Stimulated activated CD8-positive, alpha-beta memory T cell treated with anti-CD3 and anti-CD28 coated beads, Interleukin-7, amount 100 ng/mL, for 1 hour (primary cell): ENCODE measurements at places on chromosomes 5 and 9.

DNA sequence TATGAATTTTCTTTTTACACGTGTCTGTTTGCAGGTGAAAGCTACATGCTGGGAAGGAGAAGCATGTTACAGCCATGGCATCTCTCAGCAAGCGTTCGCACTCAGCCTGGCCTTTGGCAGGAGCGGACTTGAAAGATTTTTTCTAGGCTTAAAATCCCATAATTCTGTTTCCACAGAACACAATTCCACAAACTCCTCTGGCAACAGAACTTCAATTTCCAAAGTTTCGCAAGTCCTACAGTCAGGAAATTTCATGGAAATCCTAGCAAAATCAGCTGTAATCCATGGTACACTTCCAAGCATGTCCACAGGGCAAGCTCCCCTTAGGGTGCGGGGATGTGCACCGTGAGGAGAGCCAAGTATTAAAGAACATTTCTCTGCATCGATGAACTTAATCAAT is 35.9 kb downstream of the SUB1 start:
- no peak for DNase-seq

- no peak for DNase-seq
These were observed 463.7 kb downstream of the DNAH5 start for GRCh38 chr5:13480834-13481233.

GRCh38 chr9:110015759-110016158 is 192.2 kb downstream of the C9orf152 start:
- DNase-seq, result no peak

DNA sequence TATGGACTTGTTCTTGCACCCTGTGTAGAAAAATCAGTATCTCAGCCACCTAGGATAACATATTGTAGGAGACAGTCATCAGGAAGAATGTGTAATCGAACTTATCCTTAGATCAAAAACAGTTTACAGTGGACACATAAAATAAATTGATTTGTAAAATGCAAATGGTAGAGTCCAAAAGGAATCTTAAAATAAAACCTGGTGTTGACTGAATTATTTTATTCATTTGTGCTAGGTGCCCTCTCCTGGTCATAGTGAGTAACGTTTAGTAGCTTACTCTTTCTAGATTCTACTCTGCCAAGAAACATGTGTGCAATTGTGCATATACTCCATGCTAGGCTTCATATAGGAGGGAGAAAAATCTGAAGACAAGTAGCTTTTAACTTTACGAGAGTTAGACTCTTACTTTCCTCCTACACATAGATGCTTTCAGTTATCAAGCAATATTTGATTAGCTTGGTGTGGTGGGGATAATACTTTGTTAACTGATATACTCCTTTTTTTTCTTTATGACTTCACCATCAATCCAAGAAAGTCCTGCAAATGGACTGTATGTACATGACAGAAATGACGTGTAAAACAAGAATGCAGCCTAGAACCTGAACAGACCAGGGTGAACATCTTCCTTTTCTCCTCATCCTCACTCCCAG is 23.7 kb upstream of the LOX start:
- no peak for DNase-seq

- DNase-seq, result no peak
These were observed 105.1 kb downstream of the CEMIP2 start for GRCh38 chr9:71663216-71663615.

DNA sequence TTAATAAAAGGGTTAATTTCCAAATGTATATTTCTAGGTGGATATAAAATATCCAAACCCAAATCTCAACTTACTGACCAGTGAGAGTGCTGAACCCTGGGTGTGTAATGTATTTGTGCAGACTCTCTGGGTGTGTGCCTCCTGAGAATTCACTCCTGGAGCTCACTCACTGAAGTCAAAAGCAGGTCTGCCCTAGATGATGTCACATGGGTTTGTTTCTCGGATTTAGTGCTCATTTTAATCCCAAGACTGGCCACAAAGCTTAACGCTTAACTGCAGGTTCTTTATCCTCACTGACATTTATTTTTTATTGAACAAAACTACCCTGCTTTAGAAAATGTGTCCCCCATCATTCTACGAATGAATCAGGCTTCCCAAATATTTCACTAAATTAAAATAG is 179.4 kb downstream of the PPP2R2B start:
- DNase-seq, result no peak

DNA sequence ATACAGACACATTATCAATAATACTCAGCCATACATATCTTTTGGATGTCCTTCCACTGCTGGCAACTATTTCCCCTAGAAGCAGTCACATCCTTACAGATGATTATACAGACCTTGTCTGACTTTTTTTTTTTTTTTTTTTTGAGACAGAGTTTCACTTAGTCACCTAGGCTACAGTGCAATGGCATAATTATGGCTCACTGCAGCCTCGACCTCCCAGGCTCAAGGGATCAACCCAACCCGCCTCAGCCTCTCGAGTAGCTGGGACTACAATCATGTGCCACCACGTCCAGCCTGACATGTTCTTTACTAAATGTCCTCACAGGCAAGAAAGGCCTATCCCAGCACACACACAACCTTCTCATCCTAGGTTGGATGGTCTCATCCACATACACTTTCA is 24.0 kb downstream of the NR6A1 start:
- DNase-seq, result no peak

GRCh38 chr5:52648726-52649125 is 139.0 kb upstream of the ITGA1 start:
- DNase-seq, result no peak

GRCh38 chr5:34563931-34564709 is 92.0 kb upstream of the RAI14 start:
- no peak for DNase-seq

DNA sequence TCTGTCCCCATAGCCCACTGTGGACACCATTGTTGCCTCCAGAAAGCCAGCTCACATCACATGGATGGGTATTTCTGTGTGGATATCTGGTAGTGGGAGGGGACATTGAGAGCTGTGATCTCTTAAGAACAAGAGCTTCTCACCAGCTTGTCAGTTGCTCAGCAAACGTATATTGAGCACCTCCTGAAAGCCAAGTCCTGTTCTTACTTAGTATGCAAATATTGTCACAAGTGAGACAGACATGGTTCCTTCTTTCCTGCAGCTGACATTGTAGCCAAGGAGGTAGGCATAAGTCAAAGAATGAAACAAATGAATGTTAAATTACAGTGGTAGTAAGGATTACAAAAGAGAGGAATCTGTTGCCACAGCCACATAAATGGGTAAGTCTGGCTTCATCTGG is 3.8 kb downstream of the TCOF1 start:
- DNase-seq, result no peak

DNA sequence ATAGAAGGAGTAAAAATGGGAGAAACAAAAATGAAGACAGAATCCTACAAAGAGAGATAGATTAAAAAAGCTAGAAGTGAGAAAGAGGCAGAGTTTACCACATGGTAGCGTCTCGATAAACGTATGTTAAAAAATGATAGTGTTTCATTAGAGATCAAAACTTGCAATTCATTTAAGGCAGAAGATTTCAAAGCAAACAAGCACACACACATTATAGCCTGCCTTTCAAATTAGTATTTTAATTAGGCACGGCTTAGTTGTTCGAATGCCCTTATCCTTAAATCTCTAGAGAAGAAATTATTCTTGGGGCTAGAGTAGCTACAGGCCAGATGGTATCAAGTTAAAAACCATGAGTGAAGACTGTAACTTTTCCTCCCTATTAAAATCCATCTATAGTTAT is 6.0 kb downstream of the STOM start:
- no peak for DNase-seq

DNA sequence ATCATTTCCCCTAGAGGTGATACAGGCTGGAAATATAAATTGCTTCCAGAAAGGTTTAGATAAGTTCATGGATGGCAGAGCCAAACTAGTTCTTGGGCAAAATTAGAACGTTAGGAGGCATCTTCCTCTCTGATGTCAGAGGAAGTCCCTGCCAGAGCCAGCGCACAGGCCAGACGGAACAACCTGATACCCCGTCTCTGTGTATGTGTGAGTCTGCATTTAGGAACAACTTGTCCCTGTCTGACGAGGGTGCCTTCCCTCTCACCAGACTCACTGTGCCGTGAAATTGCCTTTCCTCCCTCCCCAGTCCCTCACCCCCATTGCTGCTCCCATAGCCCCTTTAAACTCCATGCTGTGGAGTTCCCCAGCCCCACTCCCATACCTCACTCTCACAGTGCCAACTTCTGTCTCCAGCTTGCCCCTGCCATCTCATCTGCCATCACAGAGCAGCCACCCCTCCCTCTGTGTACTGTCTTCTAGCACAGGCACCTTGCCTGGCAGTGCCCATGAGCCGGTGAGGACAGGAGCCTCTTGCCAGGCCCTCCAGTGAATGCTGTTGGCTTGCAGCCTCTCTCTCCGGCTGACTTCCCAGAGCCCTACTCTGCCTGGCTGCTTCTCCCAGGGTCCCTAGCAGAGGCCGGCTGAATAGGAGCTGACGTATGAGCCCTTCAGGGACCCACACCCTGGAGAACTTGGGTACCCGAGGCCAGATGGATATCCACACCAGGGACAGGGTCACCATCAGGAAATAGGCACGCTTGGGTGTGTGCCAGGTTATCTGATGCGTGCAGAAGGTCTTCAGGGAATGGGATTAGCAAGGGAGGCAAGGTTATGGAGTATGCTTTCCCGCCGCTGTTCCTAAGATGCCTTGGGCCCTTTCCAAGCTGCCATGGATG is 26.7 kb downstream of the UNC5A start:
- DNase-seq, result no peak

DNA sequence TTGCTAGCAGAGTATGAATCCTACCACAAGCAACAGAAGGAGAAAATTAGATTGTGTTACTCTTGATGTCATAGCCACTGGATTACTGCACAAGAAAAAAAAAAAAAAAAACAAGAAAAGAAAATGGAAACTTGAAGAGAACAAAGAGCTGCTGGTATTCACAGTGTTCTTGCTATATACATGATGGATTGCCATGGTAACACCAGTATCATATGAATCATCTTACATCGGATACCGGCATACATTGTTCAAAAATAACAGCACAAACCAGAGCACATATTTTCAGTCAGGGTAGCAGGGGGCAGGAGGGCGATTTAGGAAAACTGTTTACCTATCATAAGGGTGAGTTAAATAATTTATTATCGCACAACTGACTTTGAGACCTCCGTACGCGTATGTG is 472.9 kb downstream of the PDE4D start:
- no peak for DNase-seq

DNA sequence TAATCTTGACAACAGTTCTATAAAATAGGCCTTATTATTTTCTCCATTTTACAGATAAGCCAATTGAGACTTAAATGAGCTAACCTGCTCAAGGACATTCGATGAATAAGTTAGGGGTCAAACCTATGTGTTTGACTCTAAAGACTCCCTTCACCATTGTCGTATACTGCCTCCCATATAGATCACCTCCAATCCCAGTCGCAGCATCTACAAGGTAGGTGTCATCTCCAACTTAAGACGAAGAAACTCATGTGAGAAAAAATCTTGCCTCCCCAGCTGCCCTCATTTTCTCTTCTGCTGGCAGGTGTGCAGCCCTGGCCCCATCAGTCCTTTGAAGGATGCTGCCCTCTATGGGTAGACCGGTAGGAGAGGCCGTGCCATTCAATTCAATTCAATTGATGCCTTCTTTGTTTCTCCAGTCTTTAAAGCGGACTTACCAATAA is 75.2 kb upstream of the SMARCA2 start:
- no peak for DNase-seq

DNA sequence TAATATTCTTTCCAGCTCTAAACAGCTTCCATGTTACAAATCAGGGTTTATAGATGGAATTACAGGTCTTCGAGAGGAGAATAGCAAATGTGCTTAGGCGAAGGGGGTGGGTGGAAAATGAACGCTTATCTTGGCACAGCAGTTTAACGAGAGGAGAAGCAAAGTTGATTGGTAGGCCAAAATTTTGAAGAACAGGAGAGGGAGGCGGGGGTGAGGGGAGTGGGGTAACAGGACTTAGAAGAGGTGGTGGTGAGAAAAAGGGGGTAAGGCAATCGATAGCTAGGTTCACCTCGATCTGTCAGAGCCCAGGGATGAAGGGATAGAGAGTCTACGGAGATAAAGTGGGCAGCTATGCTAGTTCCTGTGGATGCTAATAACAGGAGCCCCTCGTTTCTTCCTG is 764 bp downstream of the ANKRA2 start:
- DNase-seq, result no peak

DNA sequence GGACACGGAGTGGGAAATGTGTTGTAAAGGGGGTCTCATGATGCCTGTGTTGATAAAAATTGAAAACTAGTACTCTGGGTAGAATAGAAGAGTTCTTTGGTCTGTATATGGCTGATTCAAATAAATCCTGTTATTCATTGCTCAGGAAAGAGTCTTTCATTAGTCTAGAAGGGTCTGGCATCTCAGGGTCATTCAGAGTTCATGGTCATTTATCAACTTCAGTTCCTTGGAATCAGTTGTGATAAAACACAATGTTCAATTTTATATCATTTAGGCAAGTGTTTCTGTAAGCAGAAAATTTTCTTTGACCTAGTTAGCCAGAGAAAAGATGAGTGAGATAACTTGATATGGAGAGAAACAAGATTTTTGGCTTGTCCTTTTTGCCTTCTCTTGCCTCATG is 36.3 kb downstream of the SPATA31D1 start:
- no peak for DNase-seq

DNA sequence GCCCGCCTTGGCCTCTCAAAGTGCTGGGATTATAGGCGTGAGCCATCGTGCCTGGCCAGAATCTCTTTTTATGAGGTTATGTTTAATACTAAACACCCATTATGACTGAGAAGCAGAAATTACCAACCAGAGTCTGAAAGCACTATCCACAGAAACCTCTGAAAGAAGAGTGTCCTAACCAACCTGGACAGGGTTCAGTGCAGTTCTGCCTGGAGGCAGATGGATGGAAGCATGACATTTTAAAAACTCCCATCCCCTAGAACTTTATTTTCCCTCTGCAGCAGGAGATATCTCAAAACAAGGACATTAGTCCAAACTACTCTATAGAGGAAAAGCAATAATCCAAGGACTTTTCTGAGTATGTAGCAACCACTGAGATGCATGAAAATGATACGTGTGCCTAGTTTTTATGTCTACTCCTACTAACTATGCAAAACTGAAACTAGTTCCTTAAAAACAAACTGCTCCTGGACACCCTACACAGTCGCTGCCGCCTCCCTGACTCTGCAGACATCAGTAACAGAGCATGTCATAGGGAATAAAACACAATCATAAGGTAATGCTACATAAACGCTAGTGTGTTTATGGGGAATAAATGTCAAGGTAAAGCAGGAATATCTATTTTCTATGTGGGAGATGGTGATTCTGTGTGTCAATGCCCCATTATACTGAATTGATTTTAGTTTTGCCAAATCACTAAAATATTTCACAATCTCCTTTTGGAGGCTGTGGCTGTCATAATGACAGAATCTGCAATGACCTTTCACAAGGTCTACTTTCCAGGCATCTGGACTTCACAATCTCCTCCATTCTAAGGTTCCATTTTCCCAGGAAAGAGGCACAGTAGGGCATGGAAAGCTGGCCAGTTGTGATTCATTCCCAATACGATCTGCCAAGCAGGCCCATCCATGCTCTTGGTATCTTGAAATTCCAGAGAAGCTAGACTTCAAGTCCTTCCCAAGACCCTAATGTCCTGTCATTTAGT is 122.8 kb downstream of the SIL1 start:
- DNase-seq, result no peak

GRCh38 chr5:37767961-37768360 is 71.9 kb downstream of the GDNF start:
- no peak for DNase-seq
